Stimulated activated CD4-positive, alpha-beta T cell treated with anti-CD3 and anti-CD28 coated beads, Interleukin-1b, Interleukin-23, amount 100 ng/mL, for 48 hours (primary cell): ENCODE measurements at places on chromosomes 6 and 20.

DNA sequence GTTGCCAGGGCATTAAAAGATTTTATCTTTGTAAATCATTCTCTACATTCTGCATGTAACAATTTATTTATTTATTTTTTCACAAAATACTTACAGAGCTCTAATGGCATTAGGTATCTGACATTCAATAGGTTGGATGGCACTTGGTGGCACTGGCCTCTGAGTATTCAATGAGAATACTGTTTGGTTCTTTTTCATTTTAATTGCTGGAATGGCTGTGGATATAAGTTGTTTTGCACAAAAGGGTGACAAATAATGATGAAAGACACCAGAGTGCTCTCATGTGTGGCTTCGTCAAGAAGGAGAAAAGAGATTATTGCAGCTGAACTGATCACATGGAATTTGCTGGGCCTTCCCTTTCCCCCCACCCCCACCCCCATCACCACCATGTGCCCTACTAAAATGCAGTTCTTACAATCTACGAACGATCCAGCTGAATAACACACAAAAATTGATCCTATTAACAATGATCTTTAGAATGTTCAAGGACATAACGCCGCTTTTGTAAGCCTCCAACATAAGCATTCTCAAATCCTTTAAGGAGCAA is 195.2 kb upstream of the POU3F2 start:
- DNase-seq: no peak

GRCh38 chr6:130050230-130050629 is 31.8 kb downstream of the L3MBTL3 start:
- no peak for DNase-seq

DNA sequence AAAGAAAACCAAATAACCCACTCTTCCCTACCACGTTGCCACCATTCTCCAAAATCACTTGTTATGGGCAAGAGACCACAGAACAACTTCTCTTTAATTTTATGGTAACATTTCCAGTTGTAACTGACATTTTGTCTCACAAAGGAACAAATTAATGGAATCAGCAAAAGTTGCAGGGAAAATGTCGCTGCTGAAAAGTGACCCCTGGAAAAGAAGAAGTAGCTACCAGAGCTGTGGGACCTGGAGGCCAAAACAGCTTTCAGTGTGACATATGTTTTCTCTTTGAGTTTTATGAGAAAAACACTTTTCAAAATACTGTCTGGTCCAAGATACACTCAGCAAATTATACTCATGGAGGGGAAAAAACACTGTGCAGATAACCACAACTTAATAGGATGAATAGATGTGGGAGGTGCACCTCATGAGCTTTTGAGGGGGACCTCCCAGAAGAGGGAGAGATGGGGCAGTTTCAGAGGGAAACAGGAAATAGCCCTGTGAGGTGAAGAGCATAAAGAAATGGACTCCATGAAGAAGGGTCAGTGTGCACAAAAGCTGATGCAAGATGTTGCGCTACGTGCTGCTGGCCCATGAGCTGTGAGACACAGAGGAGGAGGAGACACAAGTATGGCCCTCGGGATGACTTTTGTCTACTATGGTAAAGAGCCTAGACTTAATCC is 87.3 kb downstream of the DTNBP1 start:
- no peak for DNase-seq

- peak; percentile 53 for DNase-seq
These were observed 35.2 kb upstream of the HLA-G start for GRCh38 chr6:29792123-29793035.

DNA sequence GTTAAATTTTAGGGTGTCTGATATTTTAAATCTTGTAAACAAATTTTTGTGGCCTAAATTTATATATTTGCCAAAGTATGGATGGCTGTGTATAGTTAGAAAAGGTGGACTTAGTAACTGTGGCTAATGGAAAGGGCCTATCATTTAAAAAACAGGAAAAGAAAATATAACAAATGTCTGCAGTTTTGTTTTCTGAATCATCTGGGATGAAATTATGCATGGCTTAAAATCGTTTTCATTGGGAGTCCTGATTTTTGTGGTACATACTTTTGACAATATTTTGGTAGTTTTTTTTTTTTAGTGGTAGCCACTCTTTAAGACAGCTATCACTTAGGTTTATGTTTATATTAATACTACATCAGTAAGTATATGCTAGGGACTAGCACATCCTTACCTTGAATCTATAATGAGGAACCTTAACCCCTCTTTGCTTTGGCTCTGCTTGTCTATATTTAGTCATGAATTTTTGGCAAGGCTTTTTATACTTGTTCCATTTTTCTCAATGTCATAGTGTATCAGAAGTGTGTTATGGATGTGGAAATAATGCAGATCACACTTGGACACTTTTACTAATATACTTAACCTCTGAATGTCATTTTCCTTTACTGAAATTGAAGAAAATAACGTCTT is 5.6 kb downstream of the ARID1B start:
- DNase-seq: no peak

DNA sequence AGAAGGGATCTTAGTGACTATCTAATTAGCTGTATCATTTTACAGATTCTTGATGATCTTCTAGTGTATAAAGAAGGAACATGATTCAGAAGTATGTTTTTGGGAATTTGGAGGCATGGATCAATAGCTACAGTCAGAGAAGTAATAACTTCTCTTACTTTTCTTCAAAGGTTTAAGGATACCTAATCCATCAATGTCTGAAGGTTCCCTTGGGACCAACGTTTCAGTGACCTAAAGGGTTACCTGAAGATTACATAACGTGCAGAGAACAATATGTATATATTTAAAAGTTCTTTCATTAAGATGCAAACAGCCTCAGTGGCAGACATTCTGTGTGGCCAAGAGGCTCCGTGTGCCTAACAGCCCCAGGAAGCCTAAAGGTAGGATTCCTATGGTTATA is 3.2 kb downstream of the HDAC2 start:
- DNase-seq: no peak

DNA sequence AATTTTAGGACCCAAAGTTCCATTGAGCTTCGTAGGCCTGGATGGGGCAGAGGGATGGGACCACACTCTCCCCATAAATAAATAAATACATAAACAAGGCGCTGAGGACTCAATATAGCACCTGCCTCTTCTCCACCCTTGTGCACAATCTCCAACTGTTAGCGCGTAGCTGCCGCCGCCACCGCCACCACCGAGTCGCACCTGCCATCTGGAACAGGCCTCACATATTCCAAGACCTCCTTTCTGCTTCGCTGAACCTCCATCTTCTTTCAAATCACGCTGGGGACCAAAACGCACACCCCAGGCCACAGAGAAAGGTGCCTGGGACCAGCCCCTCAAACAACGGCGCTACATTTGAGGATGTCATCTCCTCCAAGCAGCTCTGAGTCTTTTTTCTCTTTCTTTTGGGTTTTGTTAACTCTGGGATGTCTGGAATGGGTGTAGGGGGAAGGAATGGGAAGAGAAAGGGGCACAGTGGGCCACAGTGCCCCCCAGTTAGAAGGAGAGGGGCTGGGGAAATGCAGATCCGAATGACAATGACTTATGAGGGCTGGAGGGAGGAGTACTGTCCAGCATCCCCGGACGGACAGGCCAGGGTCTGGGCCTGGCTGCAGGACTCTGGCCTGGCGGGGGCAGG is 49.7 kb downstream of the NOL4L start:
- DNase-seq: no peak

GRCh38 chr6:132812756-132813172 is 1.6 kb upstream of the RPS12 start:
- no peak for DNase-seq

DNA sequence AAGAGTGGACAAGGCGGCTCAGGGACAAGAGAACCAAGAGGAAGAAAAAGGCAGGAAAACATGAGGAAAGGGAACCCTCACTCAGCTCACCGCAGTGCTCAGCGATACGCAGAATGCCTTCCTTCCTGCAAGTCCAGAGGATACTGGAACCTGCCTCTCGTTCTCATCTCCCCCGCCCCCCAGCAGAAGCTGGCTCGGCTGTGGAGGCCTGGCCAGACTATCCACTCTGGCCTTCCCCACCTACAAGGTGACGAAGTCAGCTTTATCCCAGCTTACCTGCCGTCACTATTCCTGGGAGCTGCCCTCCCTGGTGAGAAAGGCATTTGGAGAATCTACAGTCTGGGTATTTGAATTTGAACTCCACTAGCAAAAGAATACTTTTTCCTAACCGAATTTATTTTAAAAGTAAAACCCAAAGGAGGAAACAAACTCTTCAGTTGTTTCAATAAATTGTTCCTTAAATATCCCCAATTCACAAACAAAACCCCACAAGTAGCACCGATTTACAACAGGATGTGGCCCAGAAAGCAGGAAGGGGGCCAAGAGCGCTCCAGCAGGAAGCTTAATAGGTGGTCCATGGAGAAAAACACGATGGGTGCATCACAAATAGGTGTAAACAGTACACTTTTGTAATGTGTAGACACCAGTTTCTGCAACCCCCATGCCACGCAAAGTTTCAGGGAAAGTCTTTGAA is 2.1 kb upstream of the DIDO1 start:
- DNase-seq: no peak

- no peak for DNase-seq
These were observed 363.8 kb downstream of the PRKN start for GRCh38 chr6:162363757-162364156.

GRCh38 chr6:166058064-166058739 is 109.4 kb downstream of the TBXT start:
- no peak for DNase-seq

DNA sequence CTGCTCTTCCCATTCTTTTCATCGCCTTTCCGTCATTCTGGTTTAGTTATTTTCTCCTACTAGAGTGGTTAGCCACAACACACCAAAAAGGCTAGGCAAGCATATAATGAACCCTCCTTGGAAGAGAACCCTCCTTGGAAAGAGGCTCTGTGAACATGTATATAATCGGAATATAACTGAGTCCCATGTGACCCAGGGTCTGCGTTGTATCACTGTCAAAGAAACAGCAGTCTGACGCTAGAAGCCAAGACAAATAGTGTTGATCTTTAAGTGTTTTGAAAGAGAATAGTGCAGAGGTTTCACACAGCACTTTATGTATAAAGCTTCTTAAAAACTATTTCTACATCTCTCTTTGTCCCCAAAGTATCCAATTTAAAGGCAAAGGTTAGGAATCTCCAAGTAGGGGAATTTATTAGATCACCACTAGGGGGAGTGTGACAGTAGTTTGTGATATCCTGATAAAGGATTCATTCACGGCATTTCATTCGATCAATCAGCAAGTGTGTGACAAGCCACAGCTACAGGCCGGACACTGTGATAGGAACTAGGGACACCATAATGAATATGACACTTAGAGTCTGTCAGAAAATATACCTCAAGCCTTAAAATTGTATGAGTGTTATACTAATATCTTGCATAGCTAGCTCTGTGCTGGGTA is 395.3 kb downstream of the CD109 start:
- DNase-seq: no peak

GRCh38 chr6:3289664-3290055 is 30.9 kb downstream of the PSMG4 start:
- no peak for DNase-seq

- no peak for DNase-seq
These were observed 732.1 kb downstream of the EPHA7 start for GRCh38 chr6:92687278-92687677.

- DNase-seq: no peak
These were observed 964.6 kb upstream of the SLC35B3 start for GRCh38 chr6:9399916-9400315.
